Astrocyte (in vitro differentiated cells and primary cell): ENCODE measurements at places on chromosomes 2 and 18. TPM values are rescaled to one million over a fixed set of nuclear protein-coding genes. Genes with fewer than 3 reads are reported as not detected.

- DNase-seq = no peak
Observed at GRCh38 chr2:96916156-96916630, 46.3 kb upstream of the SEMA4C start.

GRCh38 chr2:142544173-142544572 lies 333.3 kb upstream of the KYNU start:
- DNase-seq = no peak

DNA sequence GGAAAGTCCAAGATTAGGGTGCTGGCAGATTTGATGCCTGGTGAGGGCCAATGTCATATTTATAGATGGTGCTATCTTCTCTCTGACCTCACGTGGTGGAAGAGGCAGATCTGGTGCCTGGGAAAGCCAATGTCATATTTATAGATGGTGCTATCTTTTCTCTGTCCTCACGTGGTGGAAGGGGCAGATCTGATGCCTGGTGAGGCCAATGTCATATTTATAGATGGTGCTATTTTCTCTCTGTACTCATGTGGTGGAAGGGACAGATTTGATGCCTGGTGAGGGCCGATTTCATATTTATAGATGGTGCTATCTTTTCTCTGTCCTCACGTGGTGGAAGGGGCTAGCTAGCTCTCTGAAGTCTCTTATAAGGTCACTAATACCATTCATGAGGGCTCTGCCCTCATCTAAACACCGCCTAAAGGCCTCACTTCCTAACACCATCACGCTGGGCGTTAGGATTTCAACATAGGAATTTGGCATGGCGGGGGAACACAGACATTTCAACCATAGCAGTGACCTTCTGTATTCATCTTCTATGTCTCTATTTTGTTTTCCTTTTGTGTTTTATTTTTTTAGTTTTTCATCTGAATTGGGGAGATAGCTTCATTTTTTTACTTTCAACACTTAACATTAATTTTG lies 278.4 kb downstream of the SPAG16 start:
- no peak for DNase-seq

The TDRD15 gene
- total RNA-seq = not detected in 2 replicates
